Activated CD4-positive, alpha-beta T cell treated with anti-CD3 and anti-CD28 coated beads, Interleukin-2, amount 50 U/mL, for 4 hours (primary cell): ENCODE measurements at places on chromosomes 12 and 14.

DNA sequence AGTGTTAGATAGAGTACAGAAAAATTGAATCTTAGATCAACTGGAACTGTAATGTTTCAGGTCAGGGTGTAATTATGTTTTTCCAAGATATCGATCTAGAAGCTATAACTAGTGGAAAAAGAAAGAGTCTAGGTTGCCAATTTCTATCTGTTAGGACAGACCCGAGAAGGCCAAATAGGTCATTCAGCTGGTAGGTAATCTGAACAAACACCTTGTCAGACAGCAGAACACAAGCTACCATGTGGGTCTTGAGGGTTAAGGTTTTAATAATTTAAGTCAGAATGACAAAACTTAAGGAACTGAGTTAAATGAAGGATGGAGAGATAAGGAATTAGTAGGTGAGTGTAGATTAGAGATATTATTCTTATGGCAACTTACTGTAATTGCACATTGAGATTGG is 44.9 kb upstream of the KCNMB4 start:
- DNase-seq = no peak

- no peak for DNase-seq
Measured at GRCh38 chr12:124392271-124392666, 97.4 kb downstream of the RFLNA start.

DNA sequence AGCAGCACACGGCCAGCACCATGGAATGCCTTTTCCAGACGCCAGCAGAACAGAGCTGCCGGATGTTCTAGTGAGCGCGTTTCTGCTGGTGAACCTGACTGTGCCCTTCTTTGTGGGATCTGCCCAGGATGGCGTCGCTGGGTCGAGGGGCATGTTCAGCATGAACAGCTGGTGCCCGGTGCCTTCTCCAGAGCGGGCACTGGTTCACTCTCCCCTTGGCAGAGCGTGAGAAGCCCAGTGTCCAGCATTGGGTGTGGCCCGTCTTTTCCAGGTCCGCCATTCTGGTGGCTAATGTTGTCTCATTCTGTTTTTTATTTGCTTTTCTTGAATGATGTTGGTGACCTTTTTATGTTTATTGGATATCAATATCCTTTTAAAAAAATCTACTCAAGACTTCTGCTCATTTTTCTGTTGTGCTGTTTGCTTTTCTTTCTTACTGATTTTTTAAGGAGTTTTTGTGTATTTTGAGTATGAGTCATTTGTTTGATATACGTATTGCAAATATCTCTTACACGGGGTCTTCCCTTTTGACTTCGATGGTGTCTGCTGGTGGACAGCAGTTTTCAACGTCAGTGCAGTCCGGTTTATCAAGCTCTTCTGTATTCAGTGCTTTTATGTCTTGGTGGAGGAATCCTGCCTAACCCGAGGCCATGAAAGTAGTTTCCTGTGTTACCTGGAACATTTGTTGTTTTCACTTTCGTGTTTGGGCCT is 74.3 kb downstream of the ADGRD1 start:
- no peak for DNase-seq

- DNase-seq = no peak
Measured at GRCh38 chr14:77638771-77639171, 22.3 kb upstream of the SPTLC2 start.

GRCh38 chr12:62787023-62787422 is 147.9 kb downstream of the PPM1H start:
- no peak for DNase-seq

GRCh38 chr12:69608114-69608513 is 2.6 kb downstream of the LRRC10 start:
- DNase-seq = no peak

GRCh38 chr12:116996093-116996492 is 85.3 kb downstream of the FBXW8 start:
- no peak for DNase-seq

DNA sequence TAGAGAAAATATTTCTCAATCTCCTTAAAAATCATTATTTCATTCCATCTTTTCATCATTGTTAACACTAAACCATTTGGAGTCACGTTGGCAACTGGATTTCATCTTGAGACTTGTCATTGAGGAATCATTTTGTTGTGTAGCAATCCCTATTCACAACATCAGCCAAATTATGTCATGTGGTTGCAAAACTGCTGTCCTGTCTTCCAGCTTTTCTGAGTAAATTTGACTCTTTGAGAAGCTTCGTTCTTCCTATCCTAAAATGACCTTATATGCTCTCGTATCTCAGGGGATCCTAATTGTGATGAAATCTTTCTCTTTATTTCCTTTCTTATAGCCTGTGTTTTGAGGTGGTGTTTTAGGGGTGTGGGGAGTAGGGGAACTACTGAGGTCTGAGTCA is 30.6 kb upstream of the KICS2 start:
- DNase-seq = no peak

DNA sequence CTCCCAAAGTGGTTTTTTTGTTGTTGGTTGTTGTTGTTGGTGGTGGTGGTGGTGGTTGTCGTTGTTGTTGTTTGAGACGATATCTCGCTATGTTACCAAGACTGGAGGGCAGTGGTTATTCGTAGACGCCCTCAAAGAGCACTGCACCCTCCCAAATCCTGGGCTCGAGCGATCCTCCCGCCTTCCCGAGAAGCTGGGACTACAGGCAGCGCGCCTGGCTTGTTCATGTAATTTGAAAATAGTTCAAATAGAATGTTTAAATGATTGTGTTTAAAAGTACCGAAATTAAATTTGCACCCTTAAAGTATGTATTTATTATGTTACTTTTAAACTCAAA is 439 bp upstream of the ANAPC5 start:
- DNase-seq = no peak

DNA sequence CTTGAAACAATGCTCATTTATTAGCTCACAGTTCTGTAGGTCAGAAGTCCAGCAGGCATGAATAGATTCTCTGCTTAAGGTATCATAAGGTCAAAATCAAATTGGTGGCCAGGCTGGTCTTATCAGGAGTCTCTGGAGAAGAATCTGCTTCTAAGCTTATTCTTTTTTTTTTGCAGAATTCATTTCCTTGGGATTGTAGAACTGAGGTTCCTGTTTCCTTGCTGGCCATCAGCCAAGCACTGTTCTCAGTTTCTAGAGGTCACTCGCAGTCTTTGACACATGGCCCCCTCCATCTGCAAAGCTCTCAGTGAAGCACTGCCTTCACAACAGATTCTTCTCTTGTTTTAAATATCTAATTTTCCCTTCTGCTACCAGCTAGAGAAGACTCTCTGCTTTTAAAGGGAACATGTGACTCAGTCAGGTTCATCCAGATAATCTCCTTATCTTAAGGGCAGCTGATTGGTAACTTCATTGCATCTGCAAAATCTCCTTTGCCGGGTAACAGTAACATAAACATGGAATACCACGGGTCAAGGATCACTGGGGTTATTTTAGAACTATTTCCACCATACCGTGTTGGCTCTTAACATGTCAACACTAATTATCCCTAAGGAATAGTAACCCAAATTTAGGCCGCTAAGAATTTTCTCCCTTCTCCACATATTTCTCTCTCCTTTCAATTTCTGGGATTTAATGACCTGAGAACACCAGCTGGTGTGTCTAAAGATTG is 25.3 kb downstream of the RHOJ start:
- no peak for DNase-seq

DNA sequence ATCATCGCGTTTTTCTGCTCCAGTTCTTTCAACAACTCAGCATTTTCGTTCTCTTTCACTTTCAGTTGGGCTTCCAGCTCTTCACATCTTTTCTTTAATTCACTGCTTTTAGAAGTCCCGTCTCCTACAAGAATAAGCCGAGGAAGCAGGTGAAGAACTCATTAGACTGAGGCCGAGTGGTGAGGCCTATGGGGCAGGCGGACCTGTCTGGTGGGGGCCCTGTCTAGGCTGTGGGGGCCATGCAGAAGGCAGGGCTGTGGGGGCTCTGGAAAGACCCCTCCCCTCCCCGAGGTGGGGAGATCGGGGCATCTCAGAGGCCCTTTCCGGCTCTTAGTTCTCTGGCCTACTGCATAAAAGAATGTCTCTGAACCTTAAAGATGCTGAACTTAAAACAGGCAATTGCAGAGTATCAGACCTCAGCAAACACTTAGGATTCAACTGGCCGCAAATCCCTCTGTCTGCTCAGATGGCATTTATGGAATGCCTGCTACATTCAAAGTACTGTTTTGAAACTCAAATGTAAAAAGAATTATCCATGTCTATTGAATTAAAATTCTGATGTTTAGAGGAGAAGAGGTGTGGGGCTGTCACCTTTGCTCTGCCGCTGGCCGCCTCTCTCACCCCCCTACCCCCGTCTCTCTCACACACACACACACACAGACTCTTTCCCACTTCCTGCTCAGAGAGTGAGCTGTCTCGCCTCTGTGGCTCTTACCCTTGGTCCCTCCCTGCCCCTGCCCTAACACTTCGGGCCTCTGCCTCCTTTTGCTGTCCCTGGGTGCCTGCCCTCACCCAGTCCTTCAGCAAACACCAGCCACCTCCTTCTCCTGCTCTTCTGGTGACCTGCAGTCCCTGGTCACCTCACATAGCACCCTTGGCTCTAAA is 34.7 kb downstream of the CCDC92 start:
- peak; percentile 25 for DNase-seq

- DNase-seq = no peak
Measured at GRCh38 chr12:32921397-32921796, 24.8 kb upstream of the PKP2 start.

GRCh38 chr12:12798480-12798879 is 13.0 kb downstream of the APOLD1 start:
- no peak for DNase-seq

DNA sequence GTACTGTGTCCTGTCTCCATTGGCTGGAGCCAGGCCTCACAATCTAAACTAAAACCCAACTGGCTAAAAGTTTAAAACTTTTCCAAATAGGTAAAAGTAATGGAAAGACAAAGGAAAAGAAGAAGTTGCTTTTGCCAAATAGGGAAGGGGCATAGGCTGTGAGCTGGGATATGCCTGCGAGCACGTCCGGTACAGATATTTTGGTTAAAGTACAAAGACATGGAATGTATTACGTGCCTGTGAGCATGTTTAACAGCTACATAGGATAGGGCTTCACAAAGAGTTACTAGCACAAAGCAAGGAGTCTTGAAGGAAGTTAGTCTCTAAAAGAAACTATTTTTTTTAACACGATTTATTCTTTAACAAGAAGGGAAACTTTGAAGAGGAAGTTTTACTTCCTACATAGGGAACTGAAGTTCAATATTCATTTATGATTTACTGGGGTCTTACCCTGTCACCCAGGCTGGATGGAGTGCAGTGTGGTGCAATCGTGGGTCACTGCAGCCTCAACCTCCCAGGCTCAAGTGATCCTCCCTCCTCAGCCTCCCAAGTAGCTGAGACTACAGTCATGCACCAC is 41.9 kb upstream of the INF2 start:
- DNase-seq = no peak

GRCh38 chr14:104602933-104603325 is 1.6 kb downstream of the TMEM179 start:
- DNase-seq = no peak

GRCh38 chr12:53255996-53256395 is 12.1 kb upstream of the ESPL1 start:
- no peak for DNase-seq

DNA sequence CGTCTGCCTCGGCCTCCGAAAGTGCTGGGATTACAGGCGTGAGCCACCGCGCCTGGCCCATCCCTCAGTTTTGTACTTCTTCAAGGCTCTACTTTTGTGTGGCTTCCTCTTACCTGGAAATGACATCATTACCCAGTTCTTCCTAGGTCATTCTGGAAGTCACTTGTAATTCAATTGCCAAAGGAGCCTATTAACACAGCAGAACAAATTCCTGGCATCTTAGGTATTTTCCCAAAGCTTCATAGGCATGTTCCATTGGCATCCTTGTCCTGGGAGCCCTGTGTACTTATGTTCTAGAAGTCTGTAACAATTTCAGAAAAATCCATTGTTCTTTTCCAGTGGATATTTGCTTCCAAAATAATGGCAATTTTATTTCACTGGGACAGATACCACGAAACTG is 60.6 kb downstream of the DAAM1 start:
- DNase-seq = no peak

GRCh38 chr12:121167232-121167820 is 34.6 kb downstream of the P2RX7 start:
- DNase-seq = no peak

GRCh38 chr14:31243860-31244259 is 36.3 kb upstream of the HECTD1 start:
- peak; percentile 12 for DNase-seq

DNA sequence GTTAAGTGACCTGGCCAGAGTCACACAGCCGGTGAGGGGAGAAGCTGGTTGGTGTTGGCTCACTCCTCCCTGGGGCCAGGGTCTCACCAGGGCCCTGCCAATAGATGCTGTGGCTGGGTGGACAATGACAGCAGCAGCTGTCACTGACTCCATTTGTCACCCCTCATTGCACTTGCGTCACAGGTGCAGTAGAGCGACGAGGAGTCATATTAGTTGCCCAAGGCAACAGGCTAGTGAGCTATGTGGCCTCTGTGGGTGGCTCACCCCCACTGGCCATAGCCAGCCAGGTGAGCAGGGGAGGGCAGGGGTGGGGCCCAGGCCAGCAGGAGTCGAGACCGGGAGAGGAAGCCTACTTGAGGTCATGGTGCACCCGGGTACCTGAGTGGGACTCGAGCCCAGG is 9.7 kb downstream of the SLC25A47 start:
- no peak for DNase-seq

DNA sequence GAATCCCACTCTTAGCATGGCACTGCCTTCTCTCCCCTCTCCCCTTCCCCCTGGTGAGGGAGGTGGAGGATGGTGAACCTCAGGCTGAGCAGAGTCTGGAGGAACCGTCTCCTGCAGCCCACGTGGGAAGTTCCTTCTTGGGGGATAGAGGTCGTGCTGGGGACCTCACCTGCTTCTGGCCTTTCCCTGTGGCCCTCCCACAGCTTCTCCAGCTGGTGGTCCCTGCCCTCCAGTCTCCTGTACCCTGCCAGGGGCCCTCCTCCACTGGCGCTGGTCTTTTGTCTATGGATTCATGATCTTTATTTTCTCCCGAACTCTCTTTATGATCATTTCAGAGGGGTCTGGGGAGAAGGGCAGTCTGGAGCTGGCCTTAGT is 9.0 kb upstream of the MTA1 start:
- no peak for DNase-seq

DNA sequence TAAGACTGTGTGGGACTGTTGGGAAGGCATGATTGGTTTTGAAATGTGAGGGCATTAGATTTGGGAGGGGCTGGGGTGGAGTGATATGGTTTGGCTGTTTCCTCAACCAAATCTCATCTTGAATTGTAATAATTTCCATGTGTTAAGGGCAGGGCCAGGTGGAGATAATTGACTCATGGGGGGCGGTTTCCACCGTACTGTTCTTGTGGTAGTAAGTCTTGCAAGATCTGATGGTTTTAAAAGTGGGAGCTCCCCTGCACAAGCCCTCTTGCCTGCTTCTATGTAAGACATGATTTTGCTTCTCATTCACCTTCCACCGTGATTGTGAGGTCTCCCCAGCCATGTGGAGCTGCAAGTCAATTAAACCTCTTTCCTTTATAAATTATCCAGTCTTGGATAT is 76.6 kb upstream of the PPFIA2 start:
- DNase-seq = no peak

DNA sequence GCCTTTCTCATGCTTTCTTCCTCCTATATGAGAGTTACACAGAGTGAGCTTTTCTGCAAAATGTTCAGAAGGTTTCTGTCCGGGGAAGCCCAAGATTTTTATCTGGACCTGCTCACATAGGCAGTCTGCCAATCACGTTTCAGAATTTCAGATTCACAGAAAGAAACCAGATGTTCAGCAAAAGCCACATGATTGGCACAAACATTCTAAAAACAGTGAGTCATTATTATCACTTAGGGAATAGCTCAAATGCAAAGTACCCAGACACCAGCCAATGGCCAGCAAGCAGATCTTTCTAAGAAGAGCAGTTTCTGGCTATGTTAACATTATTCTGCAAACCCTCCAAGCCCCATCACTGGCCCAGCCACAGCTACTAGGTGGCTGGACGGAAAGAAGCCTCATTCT is 1558.5 kb upstream of the TMEM132C start:
- DNase-seq = no peak

GRCh38 chr14:101026341-101026740 is 122.8 kb upstream of the RTL1 start:
- DNase-seq = no peak
